ENCODE measurements at places on chromosomes 7 and 10.
A peak's percentile ranks its signal among the peaks of the same experiment; 100 is the strongest.

DNA sequence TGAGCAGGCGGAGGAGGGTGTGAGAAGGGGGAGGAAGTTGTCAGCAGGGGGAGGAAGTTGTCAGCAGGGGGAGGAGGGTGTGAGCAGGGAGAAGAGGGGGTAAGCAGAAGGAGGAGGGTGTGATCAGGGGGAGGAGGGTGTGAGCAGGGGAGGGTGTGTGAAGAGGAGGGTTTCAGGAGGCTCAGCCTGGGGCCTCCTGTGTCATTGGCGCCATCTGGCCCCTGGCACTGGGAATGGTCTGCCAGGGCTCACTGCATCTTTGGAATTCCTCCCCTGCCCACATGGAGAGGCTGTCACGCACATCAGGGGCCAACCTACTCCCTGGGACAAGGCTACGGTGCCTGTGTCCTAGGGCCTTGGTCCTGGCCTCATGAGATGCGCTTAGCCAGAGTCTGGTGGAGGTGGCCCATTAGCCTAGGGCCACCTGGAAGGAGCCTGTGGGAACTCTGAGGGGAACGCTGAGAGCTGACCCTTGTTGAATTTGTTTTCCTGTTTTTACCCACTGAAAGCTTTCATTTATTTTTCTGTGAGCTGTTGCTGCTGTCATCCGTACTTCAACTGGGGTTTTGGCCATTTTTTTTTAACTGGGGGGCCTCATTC is 18.0 kb downstream of the CAMK2B start:
- peak; percentile 63 for DNase-seq

DNA sequence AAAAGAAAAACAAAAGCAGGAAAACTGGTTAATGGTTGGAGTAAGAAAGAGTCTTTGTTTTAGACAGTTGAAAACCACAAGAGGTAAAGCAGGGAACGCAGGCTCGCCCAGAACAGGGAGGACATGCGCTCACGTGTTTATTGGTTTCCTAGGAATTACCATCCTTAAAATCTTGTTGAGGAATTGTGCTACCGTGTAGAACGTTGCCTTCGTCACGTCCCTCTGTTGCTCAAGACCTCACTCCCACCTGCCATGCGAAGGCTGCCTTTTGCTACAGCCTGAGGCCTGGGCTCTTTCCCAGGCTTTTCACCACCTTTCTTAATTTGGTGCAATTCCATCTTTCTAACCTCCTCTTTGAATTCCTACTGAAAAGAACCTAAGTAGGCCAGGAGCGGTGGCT is 61.6 kb upstream of the CAMK1D start:
- DNase-seq = no peak

GRCh38 chr10:57880446-57881227 is 387.1 kb downstream of the IPMK start:
- DNase-seq = no peak

- DNase-seq = no peak
Observed at GRCh38 chr10:3208481-3209406, 36.2 kb upstream of the PITRM1 start.

GRCh38 chr10:132796846-132797245 is 10.9 kb upstream of the NKX6-2 start:
- no peak for DNase-seq

GRCh38 chr7:151140826-151141225 is 26.7 kb downstream of the GBX1 start:
- no peak for DNase-seq

DNA sequence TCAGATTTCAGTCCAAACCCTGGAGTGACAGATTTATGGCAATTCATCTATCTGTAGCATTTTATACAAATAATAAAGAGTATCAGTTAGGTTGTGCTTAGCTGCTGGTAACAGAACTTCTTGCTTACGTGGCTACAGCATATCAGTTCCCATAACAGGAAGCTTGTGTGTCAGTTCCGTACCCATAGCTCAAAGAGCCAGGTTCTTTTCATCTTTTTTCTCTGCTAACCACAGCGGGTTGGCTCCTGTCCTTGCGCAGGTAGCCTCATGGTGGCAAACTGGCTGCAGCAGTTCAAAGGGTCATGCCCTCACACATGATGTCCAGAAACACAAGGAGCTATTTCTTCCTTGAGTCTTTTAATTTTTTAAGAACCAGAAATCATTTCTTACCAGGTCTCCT is 1041.8 kb downstream of the GATA3 start:
- no peak for DNase-seq

DNA sequence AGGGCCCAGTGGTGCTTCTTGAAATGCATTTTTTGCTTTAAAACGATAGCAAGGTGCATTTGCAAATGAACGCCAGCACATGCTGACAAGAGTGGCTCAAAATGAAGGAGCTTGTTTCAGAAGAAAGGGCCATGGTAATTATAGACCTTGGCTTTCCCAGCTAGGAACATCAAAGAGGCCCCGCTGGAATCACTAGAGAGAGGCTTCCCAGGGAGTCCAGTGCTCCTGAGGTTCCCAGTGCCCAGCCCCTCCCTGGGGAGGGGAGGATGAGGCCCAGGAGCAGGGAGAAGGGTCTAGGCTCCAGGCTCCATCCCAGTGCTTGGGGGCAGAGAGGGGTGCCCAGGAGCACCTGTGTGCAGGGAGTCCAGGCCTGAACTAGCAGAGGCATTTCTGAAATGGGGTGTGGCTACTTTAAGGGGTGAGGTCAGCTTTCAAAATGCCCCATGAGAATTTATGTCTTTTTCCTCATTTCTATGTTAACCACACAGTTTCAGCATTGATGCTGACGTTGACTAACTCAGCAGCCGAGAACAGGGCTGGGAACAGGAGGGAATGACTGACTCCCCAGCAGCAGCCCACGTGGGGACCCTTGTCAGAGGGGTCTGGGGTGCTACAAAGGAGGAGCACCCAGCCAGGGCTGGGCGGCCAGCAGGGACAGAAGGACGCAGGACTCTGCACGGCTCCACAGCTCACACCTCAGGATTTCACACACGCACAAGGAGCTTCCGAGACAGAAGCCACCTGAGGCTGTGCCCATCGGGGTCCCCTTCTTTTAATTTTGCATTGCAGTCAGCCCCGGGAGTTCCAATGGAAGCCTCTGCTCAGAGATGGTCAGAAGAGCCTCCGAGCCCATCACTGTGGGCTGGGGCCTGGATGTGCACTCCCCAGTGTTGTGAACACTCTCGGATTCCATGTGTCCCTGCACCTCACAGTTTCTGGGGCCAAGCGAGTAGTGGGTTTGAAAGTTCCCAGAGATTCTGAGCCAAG is 570.2 kb downstream of the PTPRN2 start:
- no peak for DNase-seq

DNA sequence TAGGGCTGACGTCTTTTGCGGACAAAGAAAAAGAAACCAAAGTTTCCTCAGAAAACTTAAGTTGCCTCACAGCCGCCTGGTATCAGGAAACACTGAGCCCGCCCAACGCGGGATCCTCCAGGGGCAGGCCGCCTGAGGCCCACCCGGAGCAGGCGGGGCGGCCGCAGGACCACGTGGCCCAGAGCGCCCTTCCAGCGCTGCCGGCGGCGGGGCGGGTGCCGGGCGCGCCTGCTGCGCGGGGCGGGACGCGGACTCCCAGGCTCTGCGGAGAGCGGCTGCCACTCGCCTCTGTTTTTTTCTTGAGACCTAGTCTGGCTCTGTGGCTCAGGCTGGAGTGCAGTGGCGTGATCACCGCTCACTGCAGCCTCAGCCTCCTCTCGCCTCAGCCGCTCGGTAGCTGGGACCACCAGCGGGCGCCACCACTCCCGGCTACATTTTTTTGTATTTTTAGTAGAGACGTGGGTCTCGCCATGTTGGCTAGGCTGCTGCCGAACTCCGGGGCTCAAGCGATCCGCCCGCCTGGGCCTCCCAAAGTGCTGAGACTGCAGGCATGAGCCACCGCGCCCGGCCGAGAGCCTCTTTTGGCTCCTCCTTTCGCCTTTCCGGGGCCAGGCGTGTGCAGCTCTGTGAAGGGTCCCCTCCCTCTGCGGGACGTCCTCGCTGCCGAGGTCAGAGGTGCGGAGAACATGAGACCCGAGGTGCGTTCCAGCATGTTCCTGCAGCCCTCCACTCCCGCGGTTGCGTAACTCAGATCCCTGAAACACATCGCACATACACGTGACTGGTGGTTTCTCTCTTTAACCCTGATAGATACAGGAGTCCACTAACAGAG is 11.6 kb upstream of the HNRNPF start:
- peak; percentile 90 for DNase-seq

- peak; percentile 69 for DNase-seq
Observed at GRCh38 chr10:62166331-62167131, 102.1 kb downstream of the RTKN2 start.

DNA sequence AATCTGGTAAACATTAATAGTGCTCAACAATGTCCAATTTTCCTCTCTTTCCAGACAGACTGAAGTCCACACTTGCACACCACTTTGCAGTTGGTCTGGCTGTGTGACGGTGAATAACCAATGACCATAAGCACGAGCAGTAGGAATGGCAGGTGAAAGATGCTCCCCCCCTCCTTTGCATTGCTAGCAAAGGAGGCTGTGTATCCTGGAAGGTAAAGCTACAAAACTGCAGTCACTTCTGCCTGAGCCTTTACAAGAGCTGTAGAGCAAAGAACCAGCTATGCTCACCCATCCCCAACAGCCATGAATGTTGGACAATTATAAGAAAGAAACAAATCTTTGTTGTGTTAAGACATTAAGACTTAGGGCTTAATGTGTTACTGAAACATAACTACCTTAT is 178.0 kb downstream of the IPMK start:
- DNase-seq = no peak

- no peak for DNase-seq
Observed at GRCh38 chr7:139623518-139623917, 100.0 kb downstream of the CLEC2L start.

- no peak for DNase-seq
Observed at GRCh38 chr10:32408690-32409089, 37.2 kb upstream of the CCDC7 start.

DNA sequence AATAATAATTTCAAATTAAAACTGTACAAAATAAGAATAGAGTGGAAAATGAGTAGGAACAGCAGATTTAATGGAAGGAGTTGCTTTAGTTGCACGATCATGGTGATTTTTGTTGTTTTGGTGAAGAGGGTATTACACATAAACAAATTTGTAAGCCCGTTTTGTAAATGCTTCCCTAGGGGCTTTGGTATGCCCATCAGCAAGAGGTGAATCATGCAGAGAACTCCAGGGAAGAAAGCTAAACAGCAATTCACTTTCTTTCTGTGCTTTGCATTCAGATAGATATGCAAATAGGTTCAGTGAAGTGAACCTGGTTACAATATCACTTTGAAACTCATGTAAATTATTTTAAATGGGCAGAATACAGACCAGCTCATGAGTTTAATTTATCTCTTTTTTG is 422.2 kb upstream of the MTPN start:
- no peak for DNase-seq

DNA sequence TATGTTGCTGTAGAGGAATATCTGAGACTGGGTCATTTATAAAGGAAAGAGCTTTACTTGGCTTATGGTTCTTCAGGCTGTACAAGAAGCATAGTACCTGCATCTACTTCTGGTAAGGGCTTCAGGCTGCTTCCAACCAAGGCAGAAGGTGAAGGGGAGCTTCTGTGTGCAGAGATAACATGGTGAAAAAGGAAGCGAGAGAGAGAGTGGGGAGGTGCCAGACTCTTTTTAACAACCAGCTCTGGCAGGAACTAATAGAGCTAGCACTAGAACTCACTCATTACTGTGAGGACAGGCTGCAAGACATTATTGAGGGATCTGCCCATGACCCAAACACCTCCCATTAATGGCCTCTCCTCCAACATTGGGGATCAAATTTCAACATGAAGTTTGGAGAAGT is 94.5 kb downstream of the KIF20B start:
- no peak for DNase-seq

- DNase-seq = no peak
Observed at GRCh38 chr10:71248210-71248609, 35.8 kb downstream of the UNC5B start.

DNA sequence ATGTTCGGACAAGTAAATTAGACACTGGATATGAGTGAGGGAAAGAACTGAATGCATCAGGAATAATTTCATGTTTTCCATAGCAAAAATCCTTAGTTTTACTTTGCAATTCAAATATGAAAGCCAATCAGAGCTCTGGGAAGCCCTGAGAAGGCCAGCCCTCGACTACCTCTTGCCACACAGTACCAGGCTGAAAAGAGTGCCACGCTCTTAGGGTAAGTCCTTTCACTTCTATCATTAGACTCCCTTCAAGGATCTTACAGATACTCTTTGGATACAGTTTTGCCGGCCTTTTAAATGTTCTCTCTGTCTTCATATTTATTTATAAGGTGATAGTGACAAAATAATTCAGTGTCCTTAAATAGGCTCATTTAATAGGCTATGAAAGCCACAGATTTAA is 1.9 kb downstream of the COBL start:
- no peak for DNase-seq

DNA sequence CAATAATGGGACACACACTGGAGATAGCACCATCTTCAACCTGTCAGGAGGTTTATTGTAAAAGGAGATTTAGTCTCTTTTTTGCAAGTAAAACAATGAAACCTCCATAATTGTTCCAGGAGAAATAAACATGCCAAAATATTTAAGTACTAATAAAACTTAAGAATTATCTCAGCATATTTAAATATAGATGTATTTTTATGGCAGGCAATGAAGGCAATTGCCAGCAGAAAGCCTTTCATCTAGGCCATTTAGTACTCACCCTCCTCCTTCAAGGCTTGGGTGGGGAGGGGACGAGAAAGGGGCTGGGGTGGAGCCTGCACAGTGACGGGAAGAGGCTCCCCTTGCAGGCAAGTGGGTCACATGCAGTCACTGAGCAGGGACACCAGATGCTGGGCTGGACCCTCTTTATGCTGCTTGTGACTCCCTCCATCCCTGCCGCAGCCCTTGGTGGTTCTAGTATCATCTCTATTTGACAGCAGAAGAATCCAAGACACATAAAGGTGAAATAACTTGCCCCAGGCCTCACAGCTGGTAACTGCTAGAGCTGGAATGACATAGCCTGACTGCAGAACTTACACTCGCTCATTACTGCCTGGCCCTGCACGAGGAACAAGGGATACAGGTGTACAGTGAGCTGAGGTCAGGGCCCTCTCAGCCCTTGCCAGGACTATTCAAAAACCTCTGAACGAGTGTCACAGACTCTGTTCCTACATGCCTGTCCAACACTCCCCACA is 449.5 kb upstream of the ZMIZ1 start:
- DNase-seq = no peak
